CD4-positive, CD25-positive, alpha-beta regulatory T cell (primary cell): ENCODE measurements at places on chromosomes 5 and 9. TPM values are rescaled to one million over a fixed set of nuclear protein-coding genes. Genes with fewer than 3 reads are reported as not detected.

EXD3 gene
- 27.3 TPM for total RNA-seq

TAS2R1 gene
- total RNA-seq = not detected

SARDH gene
- total RNA-seq = 15.6 TPM

MYMK gene
- total RNA-seq = not detected

SLCO6A1 gene
- not detected for total RNA-seq

C8G gene
- total RNA-seq = 1.1 TPM

DNA sequence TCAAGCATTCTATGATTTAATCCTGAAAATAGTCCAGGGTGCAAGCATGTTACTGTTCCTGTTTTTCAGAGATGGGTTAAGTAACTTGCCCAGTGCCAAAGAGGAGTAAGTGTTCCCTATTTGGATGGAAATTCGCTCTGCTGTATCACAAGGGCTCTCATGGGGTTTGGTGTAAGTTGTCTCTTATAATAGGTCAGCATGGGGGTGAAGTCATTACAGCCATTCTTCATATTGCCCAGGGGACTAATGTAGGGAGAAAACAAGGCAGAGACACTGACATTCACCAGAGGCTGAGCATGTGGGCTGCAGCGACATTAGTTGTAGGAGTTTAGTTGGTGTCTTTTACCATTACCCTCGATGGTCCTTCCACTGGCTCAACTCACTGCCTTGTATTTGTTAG, 142.1 kb upstream of the GLRA1 start:
- no peak overlapping the region for H3K4me3 ChIP-seq
- no peak for DNase-seq
- no peaks in the 10 kb centered on the region for H3K27me3 ChIP-seq
- no peak overlapping the region for H3K27ac ChIP-seq
- no peaks in the 10 kb centered on the region for H3K4me1 ChIP-seq

- DNase-seq = no peak
- H3K36me3 ChIP-seq = no peaks in the 10 kb centered on the region
- no peaks in the 10 kb centered on the region for H3K4me1 ChIP-seq
- no peaks in the 10 kb centered on the region for H3K27me3 ChIP-seq
Observed at GRCh38 chr5:163363389-163363788, 74.0 kb upstream of the CCNG1 start.

DNA sequence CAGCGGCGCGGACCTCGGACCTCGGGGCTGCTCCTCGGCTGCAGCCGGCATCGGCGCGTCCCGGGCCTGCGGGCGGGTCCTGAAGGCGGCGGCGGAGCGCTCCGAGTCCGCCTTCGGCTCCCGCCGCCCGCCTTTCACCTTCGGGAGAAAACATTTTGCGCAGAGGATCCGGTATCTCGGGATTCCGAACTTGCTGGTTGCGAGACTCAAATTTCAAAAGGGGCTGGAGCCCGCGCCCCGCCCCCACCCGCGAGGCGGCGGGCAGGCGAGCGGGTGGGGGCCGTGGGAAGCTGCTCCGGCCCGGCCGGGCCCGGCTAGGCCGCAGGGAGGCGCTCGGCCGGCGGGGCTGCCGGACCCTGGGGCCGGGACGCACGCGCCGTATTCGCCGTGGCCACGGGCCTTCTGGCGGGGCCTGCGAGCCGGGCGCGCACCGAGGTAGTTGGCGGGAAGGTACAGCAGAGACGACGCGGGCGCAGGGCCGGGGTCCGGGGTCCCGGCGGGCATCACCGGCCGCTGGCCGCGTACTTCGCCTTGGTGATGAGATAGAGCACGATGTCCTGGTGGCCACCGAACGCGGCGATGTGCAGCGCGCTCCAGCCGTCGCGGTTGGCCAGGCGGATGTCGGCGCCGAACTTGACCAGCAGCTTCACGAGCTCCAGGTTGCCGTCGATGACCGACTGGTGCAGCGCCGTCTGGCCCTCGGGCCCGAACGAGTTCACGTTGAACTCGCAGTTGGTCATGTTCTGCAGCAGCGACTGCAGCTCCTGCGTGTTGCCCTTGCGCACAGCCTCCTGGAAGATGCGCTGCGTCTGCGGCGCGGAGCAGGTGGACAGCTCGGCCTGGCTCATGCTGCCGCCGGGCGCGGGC, 757 bp downstream of the NRARP start:
- H3K27ac ChIP-seq = no peak overlapping the region
- no peak for DNase-seq
- peaks cover 40% of the 10 kb centered on the region for H3K4me1 ChIP-seq

DNA sequence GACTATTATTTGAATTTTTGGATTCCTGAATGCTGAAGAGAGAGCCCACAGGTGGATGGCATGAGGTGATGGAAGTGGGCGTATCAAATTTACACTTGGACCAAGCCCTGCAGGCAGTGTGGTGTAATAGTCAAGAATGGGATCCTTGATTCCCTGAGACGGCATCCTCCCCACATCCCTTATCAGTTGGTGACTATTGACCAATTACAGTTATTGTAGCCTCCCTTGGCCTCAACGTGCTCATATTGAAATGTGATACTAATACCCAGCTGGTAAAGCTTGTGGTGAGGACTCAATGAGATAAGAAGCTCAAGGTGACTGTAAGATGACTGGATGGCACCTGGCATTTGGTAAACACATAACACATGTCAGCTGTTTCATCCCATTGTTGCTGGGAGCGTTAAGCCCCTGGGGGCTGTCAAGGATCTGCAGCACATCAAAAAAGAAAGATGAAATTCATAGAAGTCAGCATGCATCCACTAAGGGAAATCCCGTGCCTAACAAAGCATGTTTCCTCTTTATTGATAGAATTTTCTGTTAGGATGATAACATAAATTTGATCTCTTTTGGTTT, 65.6 kb upstream of the IRX2 start:
- H3K27me3 ChIP-seq = no peaks in the 10 kb centered on the region
- H3K4me1 ChIP-seq = no peaks in the 10 kb centered on the region
- H3K4me3 ChIP-seq = no peak overlapping the region
- H3K27ac ChIP-seq = no peak overlapping the region

DNA sequence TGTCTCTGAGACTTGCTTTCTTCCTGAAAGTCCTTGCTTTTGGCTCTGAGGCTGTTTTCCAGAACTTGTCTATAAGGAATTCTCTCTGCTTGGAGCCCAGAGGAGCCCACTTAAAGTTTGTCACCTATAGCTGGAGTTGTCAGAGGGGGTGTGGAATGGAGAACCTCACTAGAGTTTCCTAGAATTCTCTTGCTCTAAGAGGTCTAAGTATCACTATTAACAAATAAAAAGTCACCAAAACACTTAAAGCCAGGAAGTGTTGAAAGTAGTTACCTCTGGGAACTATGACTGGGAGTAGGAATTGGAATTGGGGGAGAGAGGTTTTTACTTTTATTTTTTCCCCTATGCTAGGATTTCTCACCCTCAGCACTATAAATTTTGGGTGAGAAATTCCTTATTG, 15.0 kb downstream of the SIT1 start:
- peaks cover 3% of the 10 kb centered on the region for H3K36me3 ChIP-seq
- peaks cover 11% of the 10 kb centered on the region for H3K4me1 ChIP-seq
- no peak overlapping the region for H3K4me3 ChIP-seq
- no peak for DNase-seq
- no peaks in the 10 kb centered on the region for H3K27me3 ChIP-seq

DNA sequence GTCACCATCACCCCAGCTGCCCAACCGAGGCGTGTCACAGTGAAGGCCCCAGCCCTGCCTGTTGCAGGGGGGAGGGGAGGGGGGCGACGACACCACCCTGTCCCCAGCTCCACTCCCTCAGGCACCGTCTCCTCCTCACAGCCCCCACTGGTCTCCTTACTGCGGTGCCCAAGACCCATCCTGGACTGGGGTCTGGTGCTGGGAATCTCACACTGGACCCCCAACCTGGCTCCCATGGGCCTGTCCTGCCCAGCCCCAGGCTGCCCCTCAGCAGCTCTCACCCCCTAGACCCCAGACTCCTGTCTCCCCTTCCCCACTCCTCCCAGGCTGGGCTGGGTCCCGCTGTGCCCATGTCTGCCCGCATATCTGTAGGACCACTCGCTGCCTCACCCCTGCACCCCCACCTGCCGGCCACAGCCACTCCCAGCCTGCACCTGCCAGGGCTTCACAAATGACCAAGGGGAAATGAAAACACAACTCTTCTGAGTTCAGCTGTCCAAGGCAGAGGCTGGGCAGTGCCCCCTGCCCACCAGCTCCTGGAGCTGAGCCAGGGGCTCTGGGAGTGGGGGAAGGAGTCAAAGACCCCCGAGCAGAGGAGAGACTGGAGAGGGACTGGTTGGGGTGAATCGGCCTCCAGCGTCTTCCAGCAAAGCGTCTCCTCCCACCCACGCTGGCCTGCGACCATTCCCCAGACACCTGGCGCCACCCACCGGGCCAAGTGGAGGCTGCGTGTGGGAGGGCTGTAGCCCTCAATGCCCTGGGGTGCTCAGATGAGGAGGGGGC, 32.6 kb upstream of the EGFL7 start:
- no peaks in the 10 kb centered on the region for H3K27me3 ChIP-seq
- DNase-seq = peak; percentile 43
- no peaks in the 10 kb centered on the region for H3K36me3 ChIP-seq
- H3K27ac ChIP-seq = no peak overlapping the region

GRCh38 chr9:86749894-86750255, 197.4 kb downstream of the GAS1 start:
- H3K4me3 ChIP-seq = no peak overlapping the region
- no peaks in the 10 kb centered on the region for H3K4me1 ChIP-seq
- H3K27me3 ChIP-seq = no peaks in the 10 kb centered on the region
- H3K36me3 ChIP-seq = no peaks in the 10 kb centered on the region
- H3K27ac ChIP-seq = no peak overlapping the region
- no peak for DNase-seq

DNA sequence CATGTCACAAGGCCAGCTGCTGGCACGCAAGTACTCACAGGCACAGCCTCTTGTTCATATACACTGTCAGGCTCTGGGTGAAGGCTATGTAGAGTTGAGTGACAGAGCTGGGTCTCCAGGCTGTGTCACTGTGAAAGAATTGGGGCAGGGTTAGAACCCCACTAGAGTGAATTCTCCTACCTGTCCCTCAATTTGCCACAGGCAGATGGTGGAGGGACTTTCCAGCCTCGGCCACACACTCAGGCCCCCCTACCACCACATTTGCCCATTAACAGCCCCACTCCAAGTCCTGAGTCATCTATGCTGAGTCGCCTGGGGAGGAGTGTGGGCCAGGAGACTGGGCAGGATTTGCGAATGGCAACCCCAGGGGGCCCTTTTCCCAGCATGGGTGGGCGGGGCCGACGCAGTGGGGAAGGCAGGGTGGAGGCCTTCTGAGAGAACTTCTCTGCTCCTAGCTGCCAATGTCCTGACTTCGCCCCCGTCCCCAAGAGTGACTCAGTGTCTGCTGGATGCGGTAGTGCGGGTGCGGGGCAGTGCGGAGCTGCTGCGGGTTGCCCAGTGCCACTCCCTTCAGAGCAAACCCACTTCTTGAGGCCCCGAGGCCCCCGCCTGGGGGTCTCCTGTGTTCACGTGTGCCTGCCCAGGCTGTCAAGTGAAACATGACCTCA, 50.3 kb upstream of the PSD2 start:
- no peak for DNase-seq
- peaks cover 26% of the 10 kb centered on the region for H3K4me1 ChIP-seq
- no peak overlapping the region for H3K4me3 ChIP-seq
- H3K36me3 ChIP-seq = no peaks in the 10 kb centered on the region
